T-helper 1 cell treated with Interleukin-12 subunit alpha and Interleukin-12 subunit beta and Interleukin-4 antibody, amounts not matched to agents 30 ng/mL and 1 ng/mL, for 36 hours (primary cell): ENCODE measurements at places on chromosomes 3 and 15. TPM values are rescaled to one million over a fixed set of nuclear protein-coding genes. Genes with fewer than 3 reads are reported as not detected.

FSIP1 gene
- total RNA-seq = 0.22 and 0.91 TPM in 2 replicates

CDCP1 gene
- 2.1 and 2.7 TPM in 2 replicates for total RNA-seq

NR1I2 gene
- total RNA-seq = not detected in 2 replicates

XIRP1 gene
- total RNA-seq = 0.12 and 0.25 TPM in 2 replicates

LRRK1 gene
- total RNA-seq = 0.44 and 0.86 TPM in 2 replicates

NKIRAS1 gene
- total RNA-seq = 2.8 and 3.2 TPM in 2 replicates

CHCHD4 gene
- total RNA-seq = 13.8 and 14.5 TPM in 2 replicates

ALG3 gene
- 51.5 and 57.4 TPM in 2 replicates for total RNA-seq

SLC27A2 gene
- total RNA-seq = 44.6 and 45.3 TPM in 2 replicates

CNOT10 gene
- total RNA-seq = 49.0 and 50.5 TPM in 2 replicates

ILDR1 gene
- 0.27 and 0.37 TPM in 2 replicates for total RNA-seq

IL20RB gene
- 1.6 and 2.0 TPM in 2 replicates for total RNA-seq

KCNAB1 gene
- total RNA-seq = 0.07 and 0.12 TPM in 2 replicates

MESP1 gene
- total RNA-seq = 0.85 and 1.3 TPM in 2 replicates

DTX3L gene
- 154 and 160 TPM in 2 replicates for total RNA-seq

ANKRD63 gene
- not detected in 2 replicates for total RNA-seq

TMEM158 gene
- total RNA-seq = 0.15 TPM in 1 of 2 replicates, not detected in the other
